ENCODE measurements at places on chromosomes 13 and 19.

DNA sequence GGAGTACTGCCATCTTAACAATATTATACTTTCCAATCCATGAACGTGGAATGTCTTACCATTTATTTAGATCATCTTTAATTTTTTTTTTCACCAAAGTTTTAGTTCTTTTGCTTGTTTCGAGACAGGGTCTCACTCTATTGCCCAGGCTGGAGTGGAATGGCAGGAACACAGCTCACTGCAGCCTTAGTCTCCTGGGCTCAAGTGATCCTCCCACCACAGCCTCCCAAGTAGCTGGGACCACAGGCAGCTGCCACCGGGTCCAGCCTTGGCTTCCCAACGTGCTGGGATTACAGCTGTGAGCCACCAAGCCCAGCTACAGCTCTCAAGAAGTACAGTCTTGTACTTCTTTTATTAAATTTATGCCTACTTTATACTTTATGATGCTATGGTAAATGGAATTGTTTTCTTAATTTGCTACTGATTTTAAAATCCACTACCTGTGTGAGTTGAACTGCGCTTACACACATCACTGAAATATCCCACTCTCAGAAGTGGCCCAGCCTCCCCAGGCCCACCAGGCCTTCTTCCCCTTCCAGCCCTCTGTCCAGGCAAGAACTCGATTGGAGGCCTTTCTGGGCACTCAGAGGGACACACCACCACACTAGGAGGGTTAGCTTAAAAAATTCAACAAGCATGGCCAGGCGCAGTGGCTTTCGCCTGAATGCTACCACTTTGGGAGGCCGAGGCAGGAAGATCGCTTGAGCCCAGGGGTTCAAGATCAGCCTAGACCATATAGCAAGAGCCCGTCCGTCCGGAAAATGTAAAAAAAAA is 1.0 kb upstream of the PGLS start:
- DNase-seq = no peak

- no peak for DNase-seq
Observed at GRCh38 chr19:2487090-2487489, 11.2 kb downstream of the GADD45B start.

DNA sequence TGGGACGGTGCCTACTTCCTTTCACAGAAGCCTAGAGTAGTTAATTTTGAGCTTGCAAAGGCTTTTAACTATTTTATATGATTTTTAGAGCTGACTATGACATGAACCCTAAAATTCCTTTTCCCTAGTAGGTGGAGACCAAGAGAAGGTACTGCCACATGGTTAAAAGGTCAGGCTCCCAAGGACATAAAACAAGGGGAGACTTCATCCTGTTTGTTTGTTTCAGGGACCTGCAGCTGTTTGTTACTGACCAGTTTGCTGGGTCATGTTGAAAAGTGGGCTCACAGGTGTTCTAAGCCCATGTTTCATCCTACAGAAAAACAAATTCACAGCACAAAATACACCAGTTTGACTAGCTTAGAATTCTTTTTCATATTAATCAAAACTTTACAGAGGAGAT is 3.9 kb upstream of the ZNF460 start:
- DNase-seq = no peak

- DNase-seq = no peak
Observed at GRCh38 chr13:22944378-22944777, 236.4 kb upstream of the SGCG start.

DNA sequence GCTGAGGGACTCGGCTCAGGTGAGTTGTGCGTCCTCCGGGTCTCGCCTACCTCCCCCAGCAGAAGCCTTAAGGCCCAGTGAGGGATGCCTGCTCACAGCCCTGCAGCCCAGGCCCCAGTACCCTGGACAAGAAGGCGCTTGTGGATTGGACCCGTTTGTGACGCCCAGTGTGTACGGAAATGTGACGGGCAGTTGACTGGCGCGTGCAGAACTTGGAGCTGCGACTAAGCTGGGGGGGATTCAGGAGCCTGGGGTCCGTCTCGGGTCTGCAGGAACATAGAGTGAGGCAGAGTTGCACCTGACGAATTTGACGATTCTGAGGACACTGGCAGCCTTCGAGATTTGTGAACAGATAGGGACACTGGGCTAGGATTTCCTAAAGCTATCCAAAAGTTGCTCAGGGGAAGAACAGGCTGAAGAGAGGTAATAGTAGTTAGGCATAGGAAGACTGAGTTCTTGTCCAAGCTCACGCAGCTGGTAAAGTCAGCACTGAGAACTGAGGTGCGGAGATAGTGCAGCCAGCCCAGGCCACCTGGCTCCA is 519 bp downstream of the ZNF551 start:
- no peak for DNase-seq
